ENCODE measurements at places on chromosomes 3 and 15. TPM values are rescaled to one million over a fixed set of nuclear protein-coding genes. Genes with fewer than 3 reads are reported as not detected.

Gene CDHR4
- total RNA-seq, result not detected

Gene CCK
- total RNA-seq, result not detected

Gene SYNM
- 10.2 TPM for total RNA-seq

Gene OXTR
- total RNA-seq, result 0.67 TPM

Gene UNC13C
- total RNA-seq, result not detected

Gene PTPRG
- total RNA-seq, result 37.5 TPM

Gene TLE3
- total RNA-seq, result 56.9 TPM

Gene MME
- 10.5 TPM for total RNA-seq

Gene SHC4
- total RNA-seq, result not detected

Gene ZMYND10
- total RNA-seq, result 0.51 TPM

Gene NMNAT3
- total RNA-seq, result 0.60 TPM

All from endothelial cell of umbilical vein (primary cell).